Activated T-helper 9 cell treated with anti-CD3 and anti-CD28 coated beads, Interleukin-2, amount 50 U/mL, for 16 hours (primary cell): ENCODE measurements at places on chromosomes 2 and 18.

DNA sequence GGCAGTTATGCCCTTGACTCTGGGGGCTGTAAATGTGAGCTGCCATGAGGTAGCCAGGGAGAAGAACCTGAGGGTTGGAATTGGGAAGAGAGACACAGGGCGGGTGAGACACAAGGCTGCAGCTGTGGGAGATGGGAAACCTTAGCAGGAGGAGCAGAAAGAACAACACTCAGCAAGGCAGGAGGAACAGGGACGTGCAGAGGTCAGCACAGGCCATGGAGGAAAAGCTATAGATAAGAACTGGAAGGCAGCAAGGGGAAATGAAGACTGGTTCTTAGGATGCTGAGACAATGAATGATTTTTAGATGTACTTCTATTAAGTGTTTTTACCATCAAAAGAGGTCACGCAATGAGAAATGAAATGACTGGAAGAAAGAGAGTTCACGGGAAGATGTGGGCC is 80.2 kb downstream of the USP40 start:
- no peak for DNase-seq

- DNase-seq, result no peak
Observed at GRCh38 chr2:232809349-232810124, 33.2 kb upstream of the KCNJ13 start.

GRCh38 chr18:76580288-76580962 is 85.4 kb upstream of the ZNF516 start:
- no peak for DNase-seq

DNA sequence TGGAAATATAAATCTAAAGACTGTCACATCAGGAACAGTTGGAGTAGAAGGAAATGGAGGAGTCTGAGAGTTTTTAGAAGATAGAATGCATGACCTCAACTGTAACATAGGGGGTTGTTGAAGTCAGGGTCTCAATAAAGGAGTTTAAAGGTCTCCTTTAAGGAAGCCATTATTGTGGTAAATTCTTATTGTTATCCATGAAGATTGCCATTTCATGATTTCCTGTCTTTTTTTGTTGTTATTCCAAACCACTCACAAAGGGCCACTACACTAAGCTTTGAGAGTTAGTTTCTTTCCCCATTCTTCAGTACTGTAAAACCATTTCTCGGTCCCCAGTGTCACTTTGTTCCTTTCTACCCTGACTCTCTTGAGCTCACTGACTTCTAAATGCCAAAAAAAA is 134.0 kb downstream of the DTNA start:
- DNase-seq, result no peak

DNA sequence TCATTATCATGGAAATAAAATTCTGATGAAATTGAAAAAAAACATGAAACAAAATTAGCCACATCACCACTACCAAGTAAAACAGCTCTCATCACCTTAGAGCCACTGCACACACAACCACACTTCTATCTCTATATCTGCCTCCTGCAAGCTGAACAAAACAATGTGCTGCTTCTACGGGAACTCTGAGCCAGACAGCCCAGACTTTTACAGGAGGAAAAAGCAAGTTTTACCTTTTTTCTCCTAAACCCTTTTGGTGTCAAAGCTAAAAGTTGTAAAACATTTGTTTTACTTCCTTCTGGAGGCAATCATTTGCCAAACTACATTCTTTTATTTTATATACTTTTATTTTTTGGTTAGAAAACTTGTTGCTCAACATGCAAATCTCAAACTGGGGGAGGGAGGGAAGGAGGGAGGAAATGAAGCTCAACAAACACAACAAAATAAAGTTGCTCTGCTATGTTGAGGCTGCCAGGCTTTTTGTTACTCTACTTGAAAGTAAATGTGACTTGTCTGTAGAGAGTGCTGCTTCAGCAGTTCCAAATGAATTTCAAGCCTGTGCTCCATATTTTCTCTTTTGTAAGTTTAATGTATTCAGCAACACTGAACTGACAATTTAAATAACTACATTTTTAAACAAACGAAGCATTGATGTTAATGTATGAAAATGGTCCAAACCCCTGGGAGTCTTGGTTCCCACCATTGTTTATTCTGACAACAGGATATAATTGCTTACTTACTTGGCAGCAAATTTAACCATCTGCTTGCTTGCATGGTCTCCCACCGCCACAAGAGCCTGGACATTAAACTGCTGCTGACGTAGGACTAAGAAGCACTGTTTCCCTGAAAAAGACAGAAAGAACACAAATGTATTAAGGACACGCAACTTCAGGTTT is 24.5 kb downstream of the DARS1 start:
- no peak for DNase-seq
